ENCODE measurements at places on chromosomes 12 and 14.

DNA sequence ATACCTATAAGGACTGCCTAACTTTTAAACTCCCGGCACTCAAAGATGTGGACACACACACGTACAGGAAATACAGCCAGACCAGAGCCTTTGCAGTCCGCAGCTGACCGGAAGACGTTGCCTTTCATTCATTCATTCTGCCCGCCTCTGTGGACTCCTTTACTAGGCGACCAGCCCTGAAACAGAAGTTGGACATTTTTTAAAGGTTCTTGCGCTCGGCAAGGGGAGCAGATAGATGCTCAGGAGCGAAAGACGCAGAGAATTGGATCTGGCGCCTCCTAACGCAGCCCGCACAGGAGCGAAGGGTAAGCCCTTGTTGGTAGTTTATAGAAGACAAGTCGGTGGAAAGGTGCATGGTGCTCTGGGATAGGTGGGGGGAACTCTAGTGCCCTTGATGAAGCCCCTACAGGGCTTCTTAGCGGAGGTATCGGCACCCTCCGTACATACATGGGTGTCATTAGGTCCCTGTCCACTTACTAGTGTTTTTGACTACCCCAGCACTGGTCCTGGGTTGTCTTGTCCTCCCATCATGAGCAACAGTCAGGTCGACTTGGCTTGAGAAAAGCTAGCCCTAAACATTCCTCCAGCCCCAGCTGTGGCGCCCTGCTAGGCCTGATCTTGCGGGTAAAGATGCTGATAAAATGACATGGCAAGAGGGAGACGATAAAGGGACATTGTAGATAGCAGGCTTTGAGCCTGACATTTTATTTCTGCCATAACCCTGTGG is at the start of gene KDM2B:
KDM2B (minus strand) TSS at position 65 of the 727 bp plus-strand sequence. CDS start 112 bp downstream, outside the sequence.
- peak; percentile 25 for DNase-seq

DNA sequence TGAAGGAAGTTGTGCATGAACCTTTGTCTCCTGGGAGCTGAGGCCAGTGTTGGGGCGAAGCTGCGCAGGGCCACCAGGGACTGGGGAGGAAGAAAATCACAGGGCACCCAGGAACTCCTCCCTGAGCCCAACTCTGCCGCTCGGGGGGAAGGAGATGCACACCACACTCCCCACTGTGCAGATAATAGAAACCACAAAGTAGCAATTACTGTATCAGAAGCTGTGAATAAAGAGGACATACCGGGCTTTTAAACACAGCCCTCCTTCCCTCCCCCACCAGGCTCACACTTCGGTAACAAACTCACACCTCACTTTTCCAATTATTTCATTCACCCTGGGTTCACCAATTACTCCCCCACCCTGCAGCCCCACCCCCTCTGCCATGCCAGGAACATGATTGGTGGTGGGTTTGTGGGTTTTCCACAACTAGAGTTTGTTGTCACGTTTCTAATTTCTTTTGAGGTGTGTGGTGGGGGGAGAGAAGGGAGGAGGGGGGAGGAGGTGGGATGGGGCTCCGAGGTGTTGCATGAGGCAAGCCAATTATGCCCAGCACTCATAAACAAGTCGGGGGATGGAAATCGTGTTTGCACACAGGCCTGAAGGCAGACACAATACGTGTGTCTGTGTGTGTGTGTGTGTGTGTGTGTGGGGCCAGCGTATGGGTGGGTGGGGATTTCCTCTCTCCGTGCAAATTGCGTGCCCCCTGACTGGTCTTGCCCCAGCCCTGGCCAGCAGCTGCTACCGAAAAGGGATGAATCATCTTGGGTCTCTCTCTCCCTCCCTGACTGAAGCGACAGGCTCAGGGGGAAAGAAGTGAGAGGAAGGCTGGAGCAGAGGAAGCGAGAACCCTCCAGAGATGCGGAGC is 103.3 kb downstream of the RBM19 start:
- peak; percentile 6 for DNase-seq

DNA sequence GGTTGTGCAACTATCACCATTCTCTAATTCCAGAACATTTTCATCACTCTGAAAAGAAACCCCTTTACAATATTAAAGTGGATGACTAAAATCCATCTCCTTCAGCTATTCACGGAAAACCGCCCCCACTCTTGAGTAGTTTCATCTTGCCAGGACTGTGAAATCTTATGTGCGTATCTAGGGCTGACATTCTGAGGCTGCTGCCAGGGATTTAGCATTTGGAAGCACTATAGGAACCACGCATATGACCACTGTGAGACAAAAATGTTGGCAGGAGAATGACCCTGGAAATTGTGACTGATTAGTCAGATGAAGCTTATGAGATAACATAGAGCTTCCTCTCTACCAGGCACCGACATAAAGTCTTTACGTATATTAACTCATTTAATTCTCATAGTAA is 305.2 kb upstream of the PDE3A start:
- DNase-seq = no peak

GRCh38 chr12:26299751-26300150 is 104.4 kb downstream of the SSPN start:
- no peak for DNase-seq

DNA sequence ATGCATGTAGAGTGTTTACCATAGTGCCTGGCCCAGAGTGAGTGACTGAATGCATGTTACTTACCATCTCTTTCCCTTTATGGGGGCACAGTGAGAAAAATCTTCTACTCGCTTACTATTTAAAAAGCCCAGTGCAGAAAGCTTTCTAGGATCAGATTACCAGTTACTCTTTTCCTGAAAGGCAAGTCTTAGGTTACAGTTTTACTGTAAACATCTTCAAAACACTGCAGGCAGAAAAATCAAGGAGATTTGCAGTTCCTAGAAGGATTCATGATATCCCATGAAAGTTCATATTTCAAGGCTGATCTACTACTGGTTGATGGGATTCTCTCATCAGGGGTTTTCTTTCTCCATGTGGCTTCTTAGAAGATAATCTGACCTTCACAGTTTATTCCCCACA is 29.3 kb upstream of the DAAM1 start:
- no peak for DNase-seq

DNA sequence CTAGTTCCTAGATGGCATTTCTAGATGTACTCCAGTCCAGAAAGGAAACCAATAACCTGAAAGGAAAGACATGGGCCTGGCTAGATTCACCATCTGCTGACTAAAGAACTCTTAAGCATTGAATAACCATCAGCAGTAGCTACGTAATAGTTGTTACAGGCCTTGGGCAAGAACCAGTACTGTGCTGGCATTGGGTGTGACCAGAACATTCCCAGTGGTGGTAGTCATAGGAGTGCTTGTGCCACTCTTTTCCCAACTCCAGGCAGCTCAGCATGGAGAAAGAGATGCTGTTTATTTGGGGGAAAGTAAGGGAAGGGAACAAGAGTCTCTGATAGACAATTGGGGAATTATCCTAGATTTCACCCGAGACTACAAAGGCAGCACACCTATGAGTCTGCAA is 333.3 kb downstream of the SLC16A7 start:
- DNase-seq = no peak

DNA sequence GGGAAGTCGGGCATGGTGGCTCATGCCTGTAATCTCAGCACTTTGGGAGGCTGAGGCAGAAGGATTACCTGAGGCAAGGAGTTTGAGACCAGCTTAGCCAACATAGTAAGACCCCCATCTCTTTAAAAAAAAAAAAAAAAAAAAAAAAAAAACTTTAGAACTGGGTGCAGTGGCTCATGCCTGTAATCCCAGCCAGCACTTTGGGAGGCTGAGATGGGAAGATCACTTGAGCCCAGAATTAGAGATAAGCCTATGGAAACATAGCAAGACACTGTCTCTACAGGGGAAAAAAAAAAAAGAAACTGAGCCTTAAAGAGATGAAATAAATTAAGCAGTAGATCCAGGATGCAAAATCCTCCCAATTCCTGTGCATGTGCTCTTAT is 1.7 kb upstream of the PA2G4 start:
- no peak for DNase-seq

DNA sequence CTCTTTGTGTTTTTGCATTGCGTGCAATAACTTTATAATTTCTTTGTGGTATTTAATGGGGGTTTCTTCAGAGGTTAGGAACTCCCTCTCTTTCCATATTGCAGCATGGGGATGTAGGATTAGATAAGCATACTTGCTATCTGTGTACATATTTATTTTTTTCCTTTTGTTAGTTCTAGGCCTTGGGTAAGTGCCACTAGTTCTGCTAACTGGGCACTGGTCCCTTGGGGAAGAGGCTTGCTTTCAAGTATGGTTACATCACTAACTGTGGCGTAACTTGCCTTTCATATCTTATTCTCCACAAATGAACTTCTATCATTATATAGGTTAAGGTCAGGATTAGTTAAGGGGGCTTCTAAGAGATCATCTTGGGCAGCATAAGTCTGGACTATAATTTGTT is 31.5 kb upstream of the SLCO1B3 start:
- DNase-seq = no peak

- DNase-seq = no peak
Observed at GRCh38 chr14:101982621-101983020, 18.2 kb downstream of the DYNC1H1 start.

GRCh38 chr14:78902010-78902623 is 731.9 kb downstream of the NRXN3 start:
- DNase-seq = no peak

DNA sequence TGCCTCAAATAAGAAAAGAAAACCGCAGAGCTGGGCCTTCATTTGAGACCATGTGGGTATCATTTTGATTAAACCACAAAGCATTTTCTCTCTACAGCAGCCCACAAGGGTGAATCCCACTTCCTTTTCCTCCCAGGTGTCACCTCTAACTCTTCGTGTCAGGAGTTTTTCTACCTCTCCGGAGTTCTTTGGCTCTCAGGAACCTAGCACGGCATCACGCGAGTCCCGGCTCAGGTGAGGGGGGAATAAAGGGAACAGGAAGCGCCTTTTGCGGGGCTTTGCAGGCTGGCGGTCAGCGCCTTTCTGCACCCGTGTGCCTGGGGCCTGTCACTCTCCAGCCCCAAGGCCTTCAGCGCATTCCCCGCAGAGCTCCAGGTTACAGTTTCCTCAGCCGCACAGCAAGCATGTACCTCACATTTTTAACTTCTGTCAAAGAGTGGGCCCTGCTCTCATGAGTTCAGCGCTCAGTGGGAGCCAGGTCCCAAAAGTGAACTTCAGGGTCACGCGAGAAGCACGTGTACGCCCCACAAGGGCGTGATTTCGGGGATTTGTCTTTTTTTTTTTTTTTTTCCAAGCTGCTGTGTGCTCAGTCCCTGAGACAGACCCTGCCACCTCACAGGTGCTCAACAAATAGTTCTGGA is 740 bp upstream of the PRPF40B start:
- peak; percentile 76 for DNase-seq

DNA sequence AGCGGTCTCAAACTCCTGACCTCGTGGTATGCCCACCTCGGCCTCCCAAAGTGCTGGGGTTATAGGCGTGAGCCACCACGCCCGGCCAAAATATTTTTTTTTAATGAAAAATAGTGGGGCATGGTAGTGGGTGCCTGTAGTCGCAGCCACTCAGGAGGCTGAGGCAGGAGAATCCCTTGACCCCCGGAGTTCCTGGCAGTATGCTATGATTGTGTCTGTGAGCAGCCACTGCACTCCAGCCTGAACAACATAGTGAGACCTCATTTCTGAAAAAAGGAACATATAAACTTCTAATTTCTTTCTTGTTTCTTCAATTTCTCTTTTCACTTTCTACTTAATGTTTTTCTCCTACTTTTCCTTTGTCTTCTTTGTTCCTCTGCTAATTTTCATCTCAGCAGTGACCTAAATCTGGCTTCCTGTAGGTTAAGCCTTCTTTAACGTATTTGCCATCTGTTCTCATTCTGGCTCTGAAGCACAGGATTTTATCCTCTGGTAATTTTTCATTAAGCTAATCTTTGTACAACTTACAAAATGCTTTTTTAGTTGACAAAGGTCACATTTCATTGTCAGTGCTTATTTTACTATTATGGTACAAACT is 4.5 kb upstream of the RPGRIP1 start:
- DNase-seq = no peak

GRCh38 chr14:52650774-52651173 is 44.6 kb downstream of the ERO1A start:
- no peak for DNase-seq

DNA sequence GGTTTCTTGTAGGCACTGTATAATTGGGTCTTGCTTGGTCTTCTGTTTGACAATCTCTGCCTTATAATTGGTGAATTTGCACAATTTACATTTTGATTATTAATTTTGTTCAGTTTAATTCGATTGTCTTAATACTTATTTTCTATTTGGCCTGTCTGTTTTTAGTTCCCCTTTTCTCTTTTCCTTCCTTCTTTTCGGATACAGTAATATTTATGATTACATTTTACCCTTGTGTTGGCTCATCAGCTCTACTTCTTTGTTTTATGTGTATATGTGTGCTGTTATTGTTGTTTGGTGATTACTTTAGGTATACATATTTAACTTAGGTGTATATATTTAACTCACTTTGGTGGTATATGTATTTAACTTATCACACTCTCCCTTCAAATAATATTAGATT is 12.8 kb upstream of the BEGAIN start:
- DNase-seq = no peak

- no peak for DNase-seq
Observed at GRCh38 chr14:30440961-30441360, 118.0 kb upstream of the G2E3 start.

All from CD4-positive, alpha-beta T cell treated with Interleukin-10 for 1 hour (primary cell).